ENCODE measurements at places on chromosomes 2 and 18.

DNA sequence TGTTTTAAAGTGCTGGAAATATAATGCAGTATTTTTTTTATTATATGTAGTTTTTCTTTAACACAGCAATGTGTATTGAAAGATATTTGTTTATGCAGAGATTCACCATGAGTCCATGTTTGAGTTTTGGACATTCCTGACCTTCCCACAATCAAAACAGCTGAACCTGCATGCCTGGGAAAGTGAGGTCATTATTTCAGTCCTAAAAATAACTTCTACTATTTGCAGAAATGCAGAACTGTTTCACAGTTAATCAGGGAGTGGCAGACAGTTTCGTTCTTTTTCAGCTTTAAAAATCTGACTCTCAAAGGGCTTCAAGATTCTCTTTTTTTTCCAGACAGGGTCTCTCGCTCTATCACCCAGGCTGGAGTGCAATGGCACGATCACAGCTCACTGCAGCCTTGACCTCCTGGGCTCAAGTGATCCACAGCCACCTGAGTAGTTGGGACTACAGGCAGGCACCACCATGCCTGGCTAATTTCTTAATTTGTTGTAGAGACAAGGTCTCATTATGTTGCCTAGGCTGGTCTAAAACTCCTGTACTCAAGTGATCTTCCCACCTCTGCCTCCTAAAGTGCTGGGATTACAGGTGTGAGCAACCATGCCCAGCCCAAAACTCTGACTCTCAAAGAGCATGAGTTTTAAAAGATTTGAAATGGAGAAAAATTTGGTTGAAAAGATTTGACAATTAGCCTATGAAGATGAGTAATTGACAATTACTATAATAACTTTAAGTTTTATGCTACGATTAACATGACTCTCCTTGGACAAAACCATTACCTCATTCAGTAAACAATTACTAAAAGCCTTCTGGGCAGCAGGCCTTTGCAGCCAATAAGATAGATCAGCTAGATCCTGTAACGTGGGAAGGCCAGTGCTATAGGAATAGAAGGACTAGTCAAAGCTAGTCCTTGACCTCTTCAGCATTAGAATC lies 5.0 kb upstream of the MYL12B start:
- DNase-seq: no peak

GRCh38 chr2:12110481-12110880 lies 364.0 kb downstream of the LPIN1 start:
- DNase-seq: no peak

DNA sequence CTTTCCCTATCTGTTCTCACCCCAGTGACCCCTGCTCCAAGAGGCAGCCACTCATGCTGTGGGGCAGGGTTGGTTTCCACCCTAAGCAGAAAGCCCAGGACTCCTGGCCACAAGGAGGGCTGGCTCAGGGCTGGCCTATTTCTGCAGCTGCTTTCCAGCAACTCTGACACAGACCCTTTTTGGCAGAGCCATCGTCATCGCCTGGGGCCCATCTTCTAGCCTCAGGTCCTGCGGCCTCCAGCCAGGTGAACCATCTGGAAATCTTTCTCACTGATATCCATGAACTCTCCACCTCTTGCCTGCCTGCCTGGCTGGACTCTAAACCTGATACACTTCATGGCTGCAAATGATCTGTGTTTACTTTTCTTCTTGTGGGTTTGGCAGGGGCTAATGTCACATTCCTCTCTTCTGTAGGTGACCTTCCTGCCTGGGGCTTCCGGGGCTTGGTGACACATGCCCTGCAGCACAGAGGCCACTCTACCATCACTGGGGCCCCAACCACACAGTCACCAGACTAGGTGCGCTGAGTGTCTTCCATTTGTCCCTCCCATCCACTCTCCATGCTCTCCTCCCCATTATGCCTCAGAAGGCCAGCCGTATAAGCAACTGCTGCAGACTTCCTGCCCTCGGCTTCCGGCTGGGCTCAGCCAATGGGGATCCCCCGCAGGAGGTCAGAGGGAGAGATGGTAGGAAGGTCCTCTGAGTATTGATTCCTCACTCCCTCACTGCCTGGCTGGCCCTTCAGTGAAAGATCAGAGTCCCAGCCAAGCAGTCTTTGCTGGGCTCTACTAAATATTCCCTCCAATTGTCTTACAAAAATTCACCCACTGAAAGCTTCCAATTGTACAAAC lies 9.7 kb upstream of the COPS8 start:
- DNase-seq: no peak

- no peak for DNase-seq
These were observed 6.4 kb downstream of the TRIM54 start for GRCh38 chr2:27288610-27289009.

DNA sequence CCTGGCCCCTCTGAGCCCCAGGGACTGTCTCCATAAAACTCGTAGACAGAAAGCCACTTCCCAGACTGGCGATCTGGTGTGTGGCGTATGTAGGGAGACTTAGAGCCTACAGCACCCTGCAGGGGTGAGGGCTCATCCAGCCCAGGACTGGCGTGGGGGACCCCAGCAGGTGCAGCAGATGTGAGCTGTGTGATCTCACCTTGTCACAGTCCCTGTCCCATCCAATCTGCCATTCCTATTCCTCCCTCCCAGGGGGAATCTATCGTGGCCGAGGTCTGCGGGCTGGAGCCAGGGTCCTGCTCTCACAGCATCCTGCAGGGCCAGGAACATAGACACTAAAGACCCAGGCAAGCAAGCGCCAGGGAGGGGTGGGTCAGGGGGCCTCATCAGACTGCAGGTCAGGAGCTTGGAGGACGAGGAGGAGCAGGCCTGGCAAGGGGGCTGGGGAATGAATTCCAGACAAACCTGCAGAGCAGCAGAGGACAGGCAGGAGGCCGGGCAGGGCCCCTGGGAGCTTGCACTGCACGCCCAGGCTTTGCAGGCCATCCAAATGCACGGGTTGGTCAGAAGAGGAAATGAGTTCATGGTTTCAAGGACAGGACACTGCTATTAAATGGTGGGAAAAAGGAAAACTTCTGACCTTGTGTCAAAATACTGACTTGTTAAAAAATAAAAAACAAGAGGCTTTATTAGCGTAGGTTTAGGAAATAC lies 32.5 kb downstream of the HS6ST1 start:
- no peak for DNase-seq

- no peak for DNase-seq
These were observed 378.9 kb upstream of the HNRNPA3 start for GRCh38 chr2:176833671-176834070.

DNA sequence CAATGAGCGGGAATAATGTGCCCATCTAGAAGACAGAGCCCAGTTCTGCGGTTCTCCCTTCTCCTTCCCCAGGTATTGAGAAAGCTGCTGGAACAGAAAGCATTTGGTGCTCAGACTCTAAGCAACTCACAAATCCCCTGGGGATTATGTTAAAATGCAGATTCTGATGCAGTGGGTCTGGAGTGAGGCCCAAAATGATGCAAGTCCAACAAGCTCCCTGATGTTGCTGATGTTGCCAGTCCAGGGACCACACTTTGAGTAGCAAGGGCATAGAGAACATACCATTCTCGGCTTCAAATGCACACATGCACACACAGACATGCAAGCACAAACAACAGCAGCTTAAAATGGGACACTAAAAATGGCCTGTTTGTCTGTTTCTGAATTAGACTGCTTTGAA lies 274.8 kb upstream of the NCKAP5 start:
- no peak for DNase-seq

DNA sequence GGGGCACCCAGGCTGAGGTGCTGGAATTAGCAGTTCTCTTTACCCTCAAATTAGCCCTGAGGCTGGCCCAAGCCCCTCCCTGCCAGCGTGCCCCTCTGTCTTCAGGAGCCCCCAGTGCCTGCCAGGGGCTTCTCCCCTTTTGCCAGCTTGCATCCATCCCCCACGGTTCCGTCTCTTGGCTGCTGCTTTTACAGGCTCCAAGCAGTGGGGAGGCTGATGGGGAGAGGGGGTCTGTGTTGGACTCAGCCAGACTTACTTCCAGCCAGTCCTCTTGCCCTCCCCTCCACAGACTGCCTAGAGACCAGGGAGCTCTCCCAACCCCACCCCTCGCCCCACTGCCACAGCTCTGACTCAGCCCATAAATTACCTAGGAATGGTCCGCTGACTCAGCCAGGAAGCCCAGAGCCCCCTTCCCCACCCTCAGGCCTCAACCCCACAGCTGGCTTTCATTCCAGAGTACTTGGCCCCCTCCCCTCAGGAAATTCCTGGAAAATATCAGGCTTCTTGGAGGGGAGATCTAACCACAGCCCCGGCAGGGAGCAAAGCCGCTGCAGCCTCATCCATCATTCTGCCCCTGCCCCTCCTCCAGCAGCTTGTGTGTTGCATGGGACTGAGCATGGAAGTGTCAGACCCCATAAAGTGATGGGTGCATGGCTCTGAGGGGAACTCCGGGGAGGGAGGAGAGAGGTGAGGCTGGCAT lies 184.6 kb downstream of the ZFP36L2 start:
- peak; percentile 55 for DNase-seq

DNA sequence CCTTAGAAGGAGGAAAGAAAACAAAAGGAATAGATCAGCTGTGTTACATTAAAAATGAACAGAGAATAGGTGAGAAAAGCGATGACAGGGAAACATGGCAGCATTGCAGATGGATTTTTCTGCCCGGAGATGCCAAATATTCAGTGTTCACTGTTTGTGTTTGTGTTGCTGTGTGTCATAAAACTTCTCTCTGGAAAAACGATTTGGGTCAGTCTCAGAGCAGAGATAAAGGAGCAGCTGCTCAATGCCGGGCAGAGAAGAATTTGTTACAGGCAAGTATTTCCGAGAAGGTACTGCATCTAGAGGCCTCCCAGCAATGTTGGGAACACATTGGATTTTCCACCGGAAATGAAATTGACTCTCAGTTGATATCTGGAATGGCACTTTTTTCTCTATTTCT lies 156.4 kb upstream of the KLHL14 start:
- DNase-seq: no peak

DNA sequence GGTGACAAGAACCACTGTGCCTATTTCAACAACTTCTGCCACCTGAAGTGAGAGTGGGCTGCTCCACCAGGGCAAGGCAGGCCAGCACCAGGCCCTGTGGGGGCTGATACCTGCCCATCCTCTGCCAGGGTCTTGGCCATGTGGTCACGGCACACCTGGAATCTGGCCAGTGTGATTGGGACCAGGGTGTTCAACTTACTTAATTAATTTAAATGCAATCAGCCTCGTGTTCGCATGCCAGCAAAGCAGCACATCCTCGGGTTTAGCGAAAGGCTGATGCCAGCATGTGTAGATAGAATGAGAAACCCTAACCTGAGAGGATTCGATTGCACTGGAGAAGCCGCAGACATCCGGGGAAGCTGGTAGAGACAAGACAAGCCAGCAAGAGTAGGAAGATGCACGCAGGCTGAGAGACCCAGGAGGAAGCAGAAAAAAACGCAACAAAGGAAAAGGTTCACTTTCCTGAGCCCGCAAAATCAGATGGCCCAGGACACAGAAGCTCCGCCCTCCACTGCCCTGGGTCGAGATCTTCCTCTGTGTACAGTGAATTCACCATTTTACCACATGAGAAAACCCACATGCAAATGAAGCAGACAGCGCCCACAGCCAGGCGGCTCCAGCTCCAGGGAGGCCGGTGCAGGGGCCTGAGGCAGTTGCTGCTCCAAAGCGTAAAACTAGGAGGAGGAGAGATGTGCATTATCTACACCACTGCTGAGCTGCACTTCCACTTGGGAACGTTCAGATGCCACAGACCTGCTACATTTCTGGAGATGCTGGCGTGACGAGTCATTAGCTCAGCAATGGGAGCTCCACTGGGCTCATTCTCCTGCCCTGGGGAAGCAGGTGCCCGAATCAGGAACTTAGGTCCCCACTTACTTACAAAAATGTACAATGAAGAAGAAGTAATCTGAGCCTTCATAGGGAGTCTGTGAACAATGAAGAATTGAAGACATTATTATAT lies 92.1 kb downstream of the TMEM18 start:
- DNase-seq: peak; percentile 44

DNA sequence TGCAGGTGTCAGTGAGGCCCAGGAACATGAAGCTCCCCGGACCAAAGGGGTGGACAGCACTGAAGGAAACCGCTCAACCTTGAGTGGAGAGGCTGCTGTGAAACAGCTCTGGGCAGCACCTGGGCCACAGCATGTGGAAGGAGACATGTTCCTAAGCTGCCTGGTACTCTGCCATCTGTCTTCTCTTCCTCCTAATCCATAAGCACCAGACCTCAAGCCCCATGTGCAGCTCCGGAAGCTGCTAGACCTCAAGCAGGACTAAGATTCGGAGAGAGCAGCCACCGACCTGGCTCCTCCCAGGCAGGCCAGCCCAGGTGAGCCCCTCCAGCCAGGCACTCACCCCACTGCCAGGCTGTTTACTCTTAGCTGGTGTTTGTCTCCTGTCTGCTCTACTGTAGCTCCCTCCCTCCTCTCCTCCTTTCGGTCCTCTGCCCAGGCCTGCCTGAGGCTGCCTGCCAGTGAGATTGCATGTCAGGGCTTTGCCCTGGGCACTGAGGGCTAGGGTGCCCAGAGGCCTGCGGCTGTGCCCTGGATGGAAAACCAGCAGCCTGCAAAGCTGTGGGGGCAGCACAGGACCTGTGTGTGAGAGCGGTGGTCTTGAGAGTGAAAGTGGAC lies 53.7 kb downstream of the BCL11A start:
- no peak for DNase-seq

DNA sequence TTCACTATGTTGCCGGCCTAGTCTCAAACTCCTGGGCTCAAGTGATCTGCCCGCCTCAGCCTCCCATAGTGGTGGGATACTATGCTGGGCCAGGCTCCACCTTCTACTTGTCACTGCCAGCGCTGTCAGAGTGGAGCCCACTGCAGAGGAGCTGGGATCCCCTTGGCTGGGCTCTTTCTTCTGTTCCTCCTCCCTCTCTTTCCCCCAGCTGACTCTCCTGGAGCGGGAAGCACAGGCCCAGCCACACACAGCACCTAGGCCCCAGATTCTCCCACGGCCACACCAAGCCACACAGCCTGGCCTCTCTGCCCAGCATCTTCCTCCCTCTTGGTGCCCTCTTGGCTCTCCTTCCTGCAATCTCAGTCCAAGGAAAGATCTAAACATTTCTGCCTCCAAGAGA lies 3.7 kb upstream of the GAREM2 start:
- DNase-seq: no peak

DNA sequence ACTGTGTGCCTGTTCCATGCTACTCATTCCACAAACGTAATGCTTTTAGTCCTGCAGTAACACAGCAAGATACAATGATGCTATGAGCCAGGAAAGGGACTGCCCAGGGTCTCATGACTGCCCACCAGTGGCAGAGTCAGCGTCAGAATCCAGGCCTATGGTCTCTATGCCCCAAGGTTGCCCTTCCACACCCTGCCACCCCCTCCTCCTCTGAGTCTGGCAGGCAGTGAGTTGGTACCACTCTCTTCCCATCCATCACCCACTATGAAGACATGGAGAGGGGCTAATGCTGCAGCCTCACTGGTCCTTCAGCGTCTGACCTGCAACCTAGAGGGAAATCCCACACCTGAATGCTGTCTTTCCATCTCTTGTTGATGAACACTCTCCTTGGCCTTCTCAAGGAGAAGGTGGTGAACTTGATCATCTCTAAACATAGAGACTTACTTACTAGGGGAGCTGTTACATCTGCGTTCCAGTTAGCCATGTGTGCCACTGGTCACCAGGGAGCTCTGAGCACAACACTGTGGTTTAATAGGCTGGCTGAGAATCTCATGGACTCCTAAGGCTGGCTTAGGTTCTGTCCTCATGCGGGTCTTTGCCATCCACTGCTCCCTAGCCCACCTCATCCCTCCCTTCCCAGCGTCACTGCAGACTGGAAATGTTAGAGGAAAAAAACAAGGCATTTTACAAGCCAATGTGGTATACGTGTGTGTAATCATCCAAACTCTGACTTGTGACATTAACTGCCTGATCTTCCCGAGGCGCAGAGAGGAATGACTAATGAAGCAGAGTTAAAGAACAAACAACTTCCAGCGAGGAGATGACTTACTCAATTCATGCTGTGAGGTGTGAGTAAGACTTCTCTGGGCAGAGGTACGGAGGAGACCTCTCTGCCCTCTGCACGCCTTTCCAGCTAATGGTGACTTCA lies 28.8 kb downstream of the STEAP3 start:
- DNase-seq: no peak

- DNase-seq: no peak
These were observed at the start of gene MLPH for GRCh38 chr2:237486819-237487448. Gene MLPH (plus strand): TSS chr2:237487251. CDS start chr2:237493427, 6,176 bp downstream.

Measured in NB4 (cell line).